Activated T-helper 2 cell treated with anti-CD3 and anti-CD28 coated beads, Interferon-gamma antibody, Interleukin-2, Interleukin-4, amounts not matched to agents 10 μg/mL and 5 μg/mL and 100 μg/mL, durations not matched to agents 14 hours and 24 hours and 36 hours (primary cell): ENCODE measurements at places on chromosomes 12 and 14. TPM values are rescaled to one million over a fixed set of nuclear protein-coding genes. Genes with fewer than 3 reads are reported as not detected.
A peak's percentile ranks its signal among the peaks of the same experiment; 100 is the strongest.

DNA sequence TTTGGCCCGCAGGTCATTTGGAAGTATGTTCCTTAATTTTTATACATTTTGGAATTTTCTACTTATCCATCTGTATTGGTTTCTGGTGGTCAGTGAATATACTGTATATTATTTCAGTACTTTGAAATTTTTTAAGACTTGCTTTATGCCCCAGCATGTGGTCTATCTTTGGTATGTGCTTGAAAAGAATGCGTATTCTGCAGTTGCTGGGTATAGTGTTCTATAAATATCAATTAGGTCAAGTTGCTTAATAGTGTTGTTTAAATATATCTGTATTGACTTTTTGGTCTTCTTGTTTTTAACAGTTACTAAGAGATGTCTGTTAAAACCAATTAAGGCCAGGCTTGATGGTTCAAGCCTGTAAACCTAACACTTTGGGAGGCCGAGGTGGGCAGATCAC is 21.7 kb upstream of the SIX1 start:
- H3K36me3 ChIP-seq, result no peaks in the 10 kb centered on the region
- no peak overlapping the region for H3K4me3 ChIP-seq

- H3K27me3 ChIP-seq, result no peaks in the 10 kb centered on the region
- peaks cover 19% of the 10 kb centered on the region for H3K4me1 ChIP-seq
- no peak overlapping the region for H3K4me3 ChIP-seq
- peak; percentile 60 for DNase-seq
Measured at GRCh38 chr12:54358191-54358944, 5.9 kb downstream of the GPR84 start.

DNA sequence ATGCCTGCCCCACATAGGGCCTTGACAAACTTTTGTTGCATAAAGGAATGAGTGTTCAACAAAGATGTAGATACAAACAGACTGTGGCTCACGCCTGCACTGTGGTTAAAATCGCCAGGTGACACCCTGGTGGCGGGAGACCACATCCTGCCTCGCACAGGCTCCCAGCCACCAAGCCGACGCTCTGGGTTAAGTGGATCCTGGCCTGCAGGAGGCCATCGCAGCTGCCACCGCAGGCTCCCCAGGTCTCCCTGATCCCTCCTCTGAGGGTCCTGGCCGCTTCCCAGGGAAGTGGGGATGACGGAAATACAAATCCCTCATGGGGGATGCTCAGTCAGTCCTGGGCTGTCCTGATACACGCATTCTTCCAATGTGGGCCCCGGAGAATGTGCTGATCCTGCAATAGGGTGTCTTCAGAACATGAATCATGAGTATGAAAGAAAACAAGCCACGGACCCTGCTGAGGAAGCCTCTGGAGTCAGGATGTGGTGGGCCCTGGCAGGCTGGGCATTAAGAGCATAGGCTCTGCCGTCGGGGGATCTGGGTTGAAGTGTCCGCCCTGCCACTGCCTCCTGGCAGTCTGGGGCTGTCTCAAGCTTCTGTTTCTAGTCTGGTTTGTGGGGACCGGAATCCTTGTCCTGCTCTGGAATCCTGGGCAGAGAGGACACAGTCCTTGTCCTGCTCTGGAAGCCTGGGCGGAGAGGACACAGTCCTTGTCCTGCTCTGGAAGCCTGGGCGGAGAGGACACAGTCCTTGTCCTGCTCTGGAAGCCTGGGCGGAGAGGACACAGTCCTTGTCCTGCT is 53.5 kb upstream of the BEGAIN start:
- peak overlapping the region; percentile 52 for H3K27ac ChIP-seq
- peak; percentile 81 for DNase-seq
- H3K36me3 ChIP-seq, result no peaks in the 10 kb centered on the region
- peaks cover 2% of the 10 kb centered on the region for H3K27me3 ChIP-seq
- H3K4me3 ChIP-seq, result peak overlapping the region; percentile 58

- H3K4me1 ChIP-seq, result no peaks in the 10 kb centered on the region
- H3K27me3 ChIP-seq, result no peaks in the 10 kb centered on the region
- H3K4me3 ChIP-seq, result no peak overlapping the region
- no peak for DNase-seq
- H3K27ac ChIP-seq, result no peak overlapping the region
- no peaks in the 10 kb centered on the region for H3K36me3 ChIP-seq
Measured at GRCh38 chr14:68042586-68043210, 223.1 kb downstream of the RAD51B start.

DNA sequence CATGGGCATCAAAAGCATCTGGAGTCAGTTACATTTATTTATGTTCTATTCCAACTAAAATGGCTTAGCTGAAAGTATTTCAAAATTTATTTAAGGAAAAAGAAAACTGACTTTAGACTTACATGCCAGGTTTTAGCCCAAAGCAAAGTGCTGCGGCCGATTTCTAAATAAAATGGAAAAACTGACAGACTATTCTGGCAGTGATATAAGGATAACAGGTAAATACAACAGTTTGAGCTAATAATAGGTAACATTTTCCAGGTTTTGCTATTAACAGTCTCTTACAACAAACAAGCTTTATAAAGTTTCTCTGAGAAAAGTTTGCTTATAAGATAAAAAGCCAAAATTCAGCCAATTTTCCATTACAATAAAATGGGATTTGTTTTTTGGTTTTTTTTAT is 937.2 kb upstream of the FLRT2 start:
- H3K27ac ChIP-seq, result no peak overlapping the region
- no peaks in the 10 kb centered on the region for H3K4me1 ChIP-seq
- no peak overlapping the region for H3K4me3 ChIP-seq
- no peaks in the 10 kb centered on the region for H3K27me3 ChIP-seq
- H3K36me3 ChIP-seq, result no peaks in the 10 kb centered on the region

DNA sequence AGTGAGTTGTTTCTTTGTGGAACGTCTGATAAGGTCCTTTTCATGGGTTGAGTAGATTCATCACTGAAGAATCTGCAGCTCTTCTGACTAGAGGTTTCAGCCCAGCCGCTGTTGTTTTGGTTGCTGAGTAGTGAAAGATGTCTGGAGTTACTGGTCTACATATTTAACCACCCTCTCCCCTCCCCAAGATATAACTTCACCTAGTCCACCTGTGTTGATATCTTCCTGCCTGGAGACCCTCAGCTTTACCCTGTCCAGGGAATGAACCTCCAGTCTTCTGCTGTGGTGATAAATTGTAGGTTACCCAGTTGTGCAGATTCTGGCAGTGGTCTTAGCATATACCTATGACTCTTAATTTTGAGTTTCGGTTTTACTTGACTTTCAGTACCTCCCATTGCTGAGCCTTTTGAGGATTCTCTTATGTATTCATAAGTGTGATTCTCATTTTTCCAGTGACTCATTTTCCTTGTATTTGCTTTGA is 62.9 kb downstream of the CCDC91 start:
- H3K4me1 ChIP-seq, result peaks cover 41% of the 10 kb centered on the region
- peaks cover 2% of the 10 kb centered on the region for H3K27me3 ChIP-seq
- H3K27ac ChIP-seq, result peak overlapping the region; percentile 92
- peak overlapping the region; percentile 59 for H3K4me3 ChIP-seq
- DNase-seq, result peak; percentile 11
- H3K36me3 ChIP-seq, result no peaks in the 10 kb centered on the region

DNA sequence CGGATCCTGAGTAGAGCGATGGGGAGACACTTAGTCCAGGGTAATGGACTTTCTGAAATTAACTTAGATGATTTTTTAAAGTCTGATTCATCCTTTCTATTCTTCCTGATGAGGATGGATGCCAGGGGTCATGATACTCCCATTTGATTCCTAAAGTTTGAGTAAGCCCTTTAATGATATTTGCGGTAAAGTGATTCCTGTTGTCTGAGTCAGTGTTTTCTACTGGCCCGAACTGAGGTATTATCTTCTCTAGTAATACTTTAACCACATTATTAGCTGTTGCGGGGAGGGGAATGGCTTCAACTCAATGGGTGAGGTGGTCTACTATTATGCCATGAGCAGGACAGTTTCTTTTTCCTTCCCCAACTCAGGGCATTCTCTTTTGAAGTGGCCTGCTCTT is 111.6 kb downstream of the RIN3 start:
- DNase-seq, result no peak
- peaks cover 23% of the 10 kb centered on the region for H3K36me3 ChIP-seq
- no peak overlapping the region for H3K4me3 ChIP-seq

GRCh38 chr14:54928216-54928615 is 25.6 kb upstream of the GCH1 start:
- no peaks in the 10 kb centered on the region for H3K27me3 ChIP-seq
- no peak overlapping the region for H3K4me3 ChIP-seq
- peaks cover 11% of the 10 kb centered on the region for H3K4me1 ChIP-seq
- H3K36me3 ChIP-seq, result no peaks in the 10 kb centered on the region

DNA sequence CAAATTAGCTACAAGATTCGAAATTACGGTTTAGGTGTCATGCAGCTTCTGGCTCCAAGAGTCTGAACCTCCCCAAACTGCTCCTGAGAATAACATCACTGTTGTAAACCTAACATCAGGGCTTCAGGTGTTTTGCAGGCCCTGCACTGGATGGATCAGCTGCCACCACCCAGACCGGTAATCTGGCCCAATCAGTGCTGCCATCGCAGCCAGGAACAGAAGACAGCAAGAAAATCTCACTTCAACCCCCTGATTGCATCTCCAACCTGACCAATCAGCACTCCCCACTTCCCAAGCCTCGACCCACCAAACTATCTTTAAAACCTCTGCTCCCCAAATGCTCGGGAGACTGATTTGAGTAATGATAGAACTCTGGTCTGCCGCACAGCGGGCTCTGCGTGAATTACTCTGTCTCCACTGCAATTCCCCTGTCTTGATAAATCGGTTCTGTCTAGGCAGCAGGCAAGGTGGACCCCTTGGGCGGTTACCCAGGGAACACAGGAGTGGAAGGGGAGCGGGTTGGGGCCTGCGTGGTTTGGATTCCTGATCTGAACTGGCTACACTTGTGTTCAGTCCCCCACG is 268.5 kb upstream of the SFSWAP start:
- no peaks in the 10 kb centered on the region for H3K4me1 ChIP-seq
- H3K36me3 ChIP-seq, result no peaks in the 10 kb centered on the region
- no peak for DNase-seq
- no peaks in the 10 kb centered on the region for H3K27me3 ChIP-seq
- H3K4me3 ChIP-seq, result no peak overlapping the region

GRCh38 chr12:72072592-72073212 is 134.1 kb downstream of the TPH2 start:
- no peak overlapping the region for H3K27ac ChIP-seq
- no peaks in the 10 kb centered on the region for H3K4me1 ChIP-seq
- no peak for DNase-seq
- no peaks in the 10 kb centered on the region for H3K36me3 ChIP-seq

DNA sequence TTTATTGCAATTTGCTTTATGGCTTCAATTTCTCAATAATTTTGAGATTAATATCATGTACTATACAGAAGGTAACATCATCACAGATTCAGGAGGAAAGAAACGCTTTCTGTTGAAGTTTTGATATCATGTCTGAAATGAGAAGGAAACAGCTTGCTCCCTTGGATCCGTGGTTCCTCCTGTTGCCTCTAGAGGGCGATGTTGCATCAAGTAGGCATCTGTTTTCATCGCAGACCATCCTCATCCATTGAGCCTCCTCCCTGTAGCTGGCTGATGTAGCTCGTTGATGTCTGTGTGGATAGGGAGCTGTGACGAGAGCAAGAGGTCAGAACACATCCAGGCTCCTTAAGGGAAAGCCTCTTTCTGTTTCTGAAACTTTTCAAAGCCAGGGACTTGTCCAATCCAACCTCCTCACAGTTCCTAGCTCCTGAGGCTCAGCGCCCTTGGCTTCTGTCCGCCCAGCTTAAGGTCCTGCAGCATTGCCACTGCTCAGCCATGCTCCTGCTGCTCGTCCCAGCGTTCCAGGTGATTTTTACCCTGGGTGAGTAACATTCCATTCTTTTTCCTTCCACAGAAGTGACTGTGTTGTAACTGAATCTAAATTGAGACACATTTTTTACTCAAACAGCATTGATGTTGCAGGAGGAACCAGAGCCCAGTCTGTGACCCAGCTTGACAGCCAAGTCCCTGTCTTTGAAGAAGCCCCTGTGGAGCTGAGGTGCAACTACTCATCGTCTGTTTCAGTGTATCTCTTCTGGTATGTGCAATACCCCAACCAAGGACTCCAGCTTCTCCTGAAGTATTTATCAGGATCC is 304.8 kb upstream of the OR4E1 start:
- no peaks in the 10 kb centered on the region for H3K36me3 ChIP-seq
- H3K27ac ChIP-seq, result peak overlapping the region; percentile 69
- peak overlapping the region; percentile 78 for H3K4me3 ChIP-seq
- peaks cover 11% of the 10 kb centered on the region for H3K27me3 ChIP-seq
- DNase-seq, result peak; percentile 58

DNA sequence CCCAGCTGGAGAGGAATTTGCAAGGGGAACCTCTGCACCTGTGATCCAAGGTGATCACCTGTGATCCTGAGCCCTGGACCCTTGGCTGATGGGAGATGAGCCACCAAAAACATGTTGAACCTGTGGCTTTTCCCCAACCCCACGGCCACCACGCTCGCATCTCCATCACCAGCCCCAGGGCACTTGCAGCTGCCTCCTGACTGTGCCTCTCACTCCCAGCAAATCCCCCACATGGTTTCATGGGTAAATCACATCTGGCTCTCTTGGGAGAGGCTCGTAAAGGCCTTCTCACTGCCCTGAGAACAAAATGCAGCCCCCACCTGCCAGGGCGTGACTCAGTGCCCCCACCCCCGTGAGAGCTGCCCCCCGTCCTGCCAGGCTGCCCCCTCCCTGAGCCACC is 76.0 kb downstream of the RFLNA start:
- H3K4me3 ChIP-seq, result no peak overlapping the region
- H3K27ac ChIP-seq, result no peak overlapping the region
- H3K36me3 ChIP-seq, result peaks cover 3% of the 10 kb centered on the region
- no peaks in the 10 kb centered on the region for H3K27me3 ChIP-seq

- H3K27me3 ChIP-seq, result no peaks in the 10 kb centered on the region
- DNase-seq, result no peak
- H3K36me3 ChIP-seq, result peaks cover 26% of the 10 kb centered on the region
- H3K4me3 ChIP-seq, result no peak overlapping the region
- peaks cover 44% of the 10 kb centered on the region for H3K4me1 ChIP-seq
- no peak overlapping the region for H3K27ac ChIP-seq
Measured at GRCh38 chr12:110050927-110051326, 2.6 kb upstream of the C12orf76 start.

DNA sequence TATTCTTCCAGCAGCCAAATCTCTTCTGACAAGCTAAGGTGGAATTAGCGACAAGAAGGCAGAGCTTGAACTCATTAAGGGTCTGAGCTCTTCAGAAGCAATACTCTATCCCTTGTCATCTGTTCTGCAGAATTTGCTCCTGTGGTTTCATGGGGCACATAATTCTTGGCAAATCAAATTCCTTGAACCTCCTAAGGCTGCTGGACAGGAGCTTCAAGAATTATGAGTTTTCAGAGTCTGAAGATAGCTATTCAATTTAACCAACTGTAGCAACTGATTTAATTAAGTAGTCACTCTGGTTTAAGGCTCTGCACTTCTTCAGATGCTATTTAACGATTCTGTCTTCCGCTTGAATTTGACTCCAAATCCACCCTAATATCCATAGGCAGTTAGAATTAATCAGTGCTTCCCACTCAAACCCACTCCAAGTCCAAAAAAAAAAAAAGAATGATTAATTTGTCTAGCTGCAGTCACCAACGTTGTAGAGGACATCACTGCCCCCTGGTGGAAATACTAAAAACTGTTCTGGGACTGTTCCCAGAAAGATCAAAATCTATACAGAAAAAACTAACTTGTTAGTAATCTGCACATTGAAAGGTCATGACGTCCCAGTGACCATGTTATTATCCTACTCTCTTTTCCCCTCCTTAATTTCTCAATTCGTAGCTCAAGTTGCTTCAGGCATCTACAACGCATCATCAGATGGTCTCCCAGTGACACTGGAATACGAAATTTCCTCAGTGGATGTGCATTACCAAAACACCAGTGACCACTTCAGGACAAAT is 169.9 kb downstream of the KIF21A start:
- peaks cover 16% of the 10 kb centered on the region for H3K27me3 ChIP-seq
- no peak for DNase-seq
- no peak overlapping the region for H3K27ac ChIP-seq
- H3K4me3 ChIP-seq, result no peak overlapping the region
- no peaks in the 10 kb centered on the region for H3K36me3 ChIP-seq

Gene PZP
- total RNA-seq, result not detected in 2 replicates

Gene GLIPR1L2
- total RNA-seq, result not detected in 2 replicates

Gene LAG3
- 215 and 223 TPM in 2 replicates for total RNA-seq

Gene KCNJ8
- total RNA-seq, result not detected in 2 replicates

Gene PXMP2
- 19.1 and 23.2 TPM in 2 replicates for total RNA-seq

Gene DEGS2
- total RNA-seq, result 0.16 and 0.41 TPM in 2 replicates
